Thymus (tissue), 14 donors: ENCODE measurements at places on chromosomes 2 and 18. TPM values are rescaled to one million over a fixed set of nuclear protein-coding genes. Genes with fewer than 3 reads are reported as not detected.

Gene KIF1A
- total RNA-seq: 0.42 TPM

DNA sequence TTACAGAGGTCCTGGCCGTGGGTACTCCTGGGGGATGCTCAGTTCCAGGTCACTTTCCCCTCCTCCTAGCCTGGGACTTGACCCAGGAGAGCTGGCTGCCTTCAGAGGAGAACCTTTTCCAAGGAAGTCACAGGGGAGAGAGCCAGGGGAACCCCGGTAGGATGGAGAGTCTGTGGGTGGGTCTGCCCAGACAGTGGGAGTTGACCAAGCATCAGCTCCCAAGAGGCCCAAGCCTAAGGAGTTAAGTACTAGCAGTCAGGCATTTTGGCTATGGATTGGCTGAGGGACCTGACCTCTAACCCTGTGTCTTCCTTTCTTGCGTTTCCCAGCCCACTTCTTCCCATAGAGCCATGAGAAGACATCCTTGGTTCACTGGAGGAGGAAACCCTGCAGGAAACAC lies 48.8 kb upstream of the PLB1 start:
- no peak for DNase-seq

Gene IFT172
- total RNA-seq: 7.6 TPM

DNA sequence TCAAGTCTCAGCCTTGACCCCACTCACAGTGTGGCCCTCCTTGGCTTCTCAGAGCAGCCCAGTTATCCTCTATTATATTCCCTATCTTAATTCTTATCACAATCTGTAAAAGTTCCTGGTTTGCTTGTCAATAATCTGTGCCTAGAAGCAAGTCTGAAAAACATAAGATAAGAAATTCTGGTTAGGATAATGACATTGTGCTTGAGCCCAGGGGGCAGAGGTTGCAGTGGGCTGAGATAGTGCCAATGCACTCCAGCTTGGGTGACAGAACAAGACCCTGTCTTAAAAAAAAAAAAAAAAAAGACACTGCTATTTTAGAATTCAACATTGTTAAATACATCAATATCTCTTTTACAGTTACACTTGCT lies 63.9 kb downstream of the TMEM131 start:
- no peak for DNase-seq

- DNase-seq: no peak
Measured at GRCh38 chr2:36373149-36373926, 17.8 kb downstream of the CRIM1 start.

GRCh38 chr2:148515976-148516375 lies 128.6 kb upstream of the EPC2 start:
- no peak for DNase-seq

GRCh38 chr18:77065221-77065981 lies 67.2 kb downstream of the MBP start:
- no peak for DNase-seq

Gene GALNT13
- 0.28 TPM for total RNA-seq

DNA sequence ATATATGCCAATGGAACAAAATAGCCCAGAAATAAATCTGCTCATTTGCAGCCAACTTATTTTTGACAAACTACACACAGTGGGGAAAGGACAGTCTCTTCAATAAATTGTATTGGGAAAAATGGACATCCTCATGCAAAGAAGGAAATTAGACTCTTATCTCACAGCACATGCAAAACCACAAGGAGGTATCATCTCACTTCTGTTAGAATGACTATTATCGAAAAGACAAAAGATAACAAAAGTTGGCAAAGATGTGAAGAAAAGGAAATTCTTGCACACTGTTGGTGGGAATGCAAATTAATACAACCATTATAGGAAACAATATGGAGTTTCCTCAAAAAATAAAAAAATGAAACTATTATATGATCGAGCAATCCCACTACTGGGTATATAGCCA lies 16.3 kb upstream of the WDR75 start:
- no peak for DNase-seq

GRCh38 chr2:151918308-151918707 lies 90.1 kb upstream of the ARL5A start:
- DNase-seq: peak; percentile 33

GRCh38 chr2:64905338-64906024 lies 83.7 kb upstream of the SLC1A4 start:
- no peak for DNase-seq
